ENCODE measurements at places on chromosomes 6 and 20.

DNA sequence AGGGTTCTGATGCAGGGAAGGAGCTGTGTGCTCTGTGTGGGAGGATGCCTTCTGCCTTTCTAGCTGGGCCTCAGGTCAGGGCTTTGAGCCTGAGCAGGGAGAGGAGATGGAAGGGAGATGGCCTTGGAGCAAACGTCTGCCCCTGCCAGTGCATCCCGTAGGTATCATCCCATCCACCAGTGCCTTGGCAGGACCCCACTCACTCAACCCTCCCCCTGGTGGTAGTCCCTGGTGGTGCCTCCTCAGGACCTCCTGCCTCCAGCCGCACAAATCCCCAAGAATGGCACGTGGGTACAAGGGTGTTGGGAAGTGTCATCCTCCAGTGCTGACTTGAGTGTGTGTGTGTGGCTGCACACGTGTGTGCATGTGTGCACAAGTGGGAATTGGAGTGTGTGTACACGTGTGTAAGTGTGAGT, 23.1 kb upstream of the MICB start:
- no peak for DNase-seq

DNA sequence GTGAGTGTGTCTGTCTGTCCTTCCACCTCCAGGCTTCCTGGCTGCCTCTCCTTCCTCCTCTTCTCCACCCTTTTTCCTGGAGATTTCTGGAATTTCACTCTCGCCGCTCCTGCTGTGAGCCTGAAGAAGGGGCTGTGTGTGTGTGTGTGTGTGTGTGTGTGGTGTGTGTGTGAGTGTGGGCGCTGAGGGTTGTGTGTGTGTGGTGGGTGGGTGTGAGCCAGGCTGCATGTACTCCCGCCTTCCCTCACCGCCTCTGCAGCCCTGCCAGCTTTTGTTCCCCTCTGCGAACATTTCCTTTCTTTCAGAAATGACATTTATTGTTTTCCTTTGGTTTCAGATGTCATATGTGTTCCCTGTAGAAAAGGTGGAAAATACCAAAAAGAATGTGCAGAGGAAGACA, 76.0 kb downstream of the SRC start:
- no peak for DNase-seq

DNA sequence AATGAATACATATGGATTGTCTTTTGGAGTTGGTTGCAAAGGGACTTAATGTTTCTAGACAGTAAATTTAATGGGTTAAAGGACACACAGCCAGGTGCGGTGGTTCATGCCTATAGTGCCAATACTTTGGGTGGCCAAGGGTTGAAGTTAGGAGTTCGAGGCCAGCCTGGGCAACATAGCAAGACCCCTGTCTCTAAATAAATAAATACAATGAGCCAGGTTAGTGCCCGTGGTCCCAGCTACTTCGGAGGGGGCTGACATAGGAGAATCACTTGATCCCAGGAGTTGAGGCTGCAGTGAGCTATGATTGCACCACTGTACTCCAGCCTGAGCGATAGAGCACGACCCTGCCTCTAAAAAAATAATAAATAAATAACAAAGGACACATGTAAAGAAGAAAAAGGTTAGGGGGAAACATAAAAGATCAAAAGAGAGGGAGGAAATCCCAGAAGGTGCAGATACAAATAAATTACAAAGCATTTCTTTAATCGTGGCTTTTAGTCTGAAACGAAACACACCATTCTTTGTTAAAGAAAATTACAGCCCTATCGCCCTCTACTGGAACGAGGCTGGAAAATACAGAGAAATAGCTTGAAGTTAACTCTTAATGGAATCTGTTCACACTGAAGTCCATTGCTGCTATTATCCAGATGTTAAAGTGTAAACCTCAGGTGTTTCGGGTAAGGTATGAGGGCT, 42.6 kb upstream of the SCML4 start:
- DNase-seq, result no peak

DNA sequence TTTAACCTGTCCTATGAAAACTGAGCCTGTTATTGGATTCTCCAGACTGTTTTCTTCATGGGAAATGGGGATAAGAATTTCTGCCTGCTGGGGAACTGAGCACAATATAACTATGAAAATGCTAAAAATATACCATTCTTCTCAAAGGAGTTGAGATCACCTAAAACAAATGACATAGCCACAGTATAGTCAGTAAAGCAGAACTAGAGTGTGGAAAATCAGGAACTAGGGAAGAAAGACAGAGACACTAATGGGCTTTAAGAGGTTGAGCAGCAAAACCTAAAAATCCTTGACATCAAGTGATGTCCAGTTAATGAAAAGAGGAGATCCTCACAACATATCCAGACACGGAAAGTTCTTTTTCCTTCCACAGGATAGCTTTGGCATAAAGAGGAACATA, 215.7 kb upstream of the CST7 start:
- no peak for DNase-seq

DNA sequence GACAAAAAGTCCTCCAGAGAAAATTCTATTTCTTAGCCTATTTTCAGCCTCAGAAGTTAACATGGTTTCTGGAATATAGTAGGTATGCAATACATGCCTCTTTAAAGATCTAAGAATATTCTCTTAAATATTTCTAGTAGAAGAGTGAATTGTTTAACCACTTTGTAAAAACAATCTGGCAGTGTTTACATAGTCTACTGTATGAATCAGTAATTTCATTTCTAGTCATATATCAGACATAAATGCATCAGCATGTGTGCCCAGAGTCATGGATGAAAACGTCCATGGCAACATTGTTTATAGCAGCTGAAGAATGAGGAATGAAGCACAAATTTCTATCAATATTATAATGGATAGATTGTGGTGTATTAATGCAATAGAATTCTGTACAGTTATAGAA, 124.9 kb downstream of the NKAIN2 start:
- no peak for DNase-seq

- DNase-seq, result no peak
Observed at GRCh38 chr6:160394654-160395035, 46.5 kb downstream of the SLC22A3 start.

GRCh38 chr20:22584922-22585785, 782 bp upstream of the FOXA2 start:
- DNase-seq, result no peak

GRCh38 chr20:49710971-49711666, 2.6 kb downstream of the B4GALT5 start:
- DNase-seq, result no peak

- DNase-seq, result no peak
Observed at GRCh38 chr6:151757506-151757955, 50.0 kb upstream of the ESR1 start.

- DNase-seq, result no peak
Observed at GRCh38 chr6:56292505-56293181, 45.3 kb upstream of the COL21A1 start.

- no peak for DNase-seq
Observed at GRCh38 chr6:42366999-42367352, 84.8 kb downstream of the TRERF1 start.

DNA sequence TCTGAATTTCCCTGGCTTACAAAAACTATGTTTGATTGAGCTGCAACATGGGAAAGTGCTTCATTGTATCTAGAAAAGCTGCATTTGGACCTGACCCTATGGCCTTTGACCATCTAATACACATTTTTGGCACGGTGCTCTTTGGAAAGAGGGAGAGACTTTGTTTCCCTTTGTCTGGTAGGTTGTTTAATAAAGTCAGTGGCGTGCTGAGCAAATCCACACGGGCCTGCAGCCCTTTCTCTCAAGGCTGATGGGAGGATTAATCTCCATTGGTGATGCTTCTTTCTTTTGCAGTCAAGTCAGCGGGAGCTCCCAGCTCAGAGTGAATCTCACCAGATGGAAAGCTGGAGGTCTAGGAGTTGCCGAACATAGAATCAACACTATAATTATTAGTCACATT, 314.7 kb upstream of the CNR1 start:
- no peak for DNase-seq

DNA sequence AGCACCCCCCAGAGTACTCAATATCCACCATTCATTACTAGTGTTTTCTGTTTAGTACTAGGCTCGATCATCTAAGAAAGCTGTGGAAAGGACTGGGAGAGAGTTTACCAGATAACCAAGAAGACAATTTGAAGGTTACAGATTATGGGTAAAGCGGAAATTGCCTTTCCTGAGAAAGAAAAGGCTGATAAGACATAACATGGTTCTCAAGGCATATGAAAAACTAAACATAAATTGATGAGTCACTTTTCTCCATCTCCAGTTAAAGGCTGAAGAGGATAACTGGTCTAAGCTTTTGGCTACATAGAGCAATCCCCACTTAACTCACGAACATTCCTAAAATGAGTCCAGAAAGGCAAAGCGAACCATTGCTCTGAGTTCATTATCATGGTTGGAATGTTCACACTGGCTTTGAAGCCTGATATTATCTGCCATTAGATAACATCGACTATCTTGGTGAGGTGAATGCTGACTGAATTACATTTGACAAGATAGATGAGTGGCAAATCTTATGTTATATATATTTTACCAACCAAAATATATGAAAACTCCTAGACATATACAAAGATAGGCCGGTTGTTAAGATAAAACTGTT, 65.8 kb downstream of the BTBD9 start:
- DNase-seq, result no peak

DNA sequence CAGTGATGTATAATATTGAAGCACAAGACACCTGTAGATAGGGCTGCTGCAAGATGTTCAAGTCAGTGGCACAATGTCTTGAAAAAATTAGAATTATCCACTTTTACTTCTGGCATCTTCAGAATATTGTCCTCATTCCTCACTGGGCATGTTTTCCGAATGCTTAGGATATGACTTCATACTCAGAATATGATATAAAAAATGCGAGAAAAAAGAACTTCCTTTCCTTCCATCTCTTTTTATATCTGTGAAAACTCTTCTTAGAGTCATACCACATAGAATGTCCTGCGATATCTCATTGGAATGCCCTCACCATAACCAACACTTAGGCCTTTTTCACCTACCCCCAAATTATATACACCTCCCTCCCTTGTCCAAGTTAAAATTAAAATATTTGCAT, 4.6 kb downstream of the MAS1L start:
- no peak for DNase-seq

DNA sequence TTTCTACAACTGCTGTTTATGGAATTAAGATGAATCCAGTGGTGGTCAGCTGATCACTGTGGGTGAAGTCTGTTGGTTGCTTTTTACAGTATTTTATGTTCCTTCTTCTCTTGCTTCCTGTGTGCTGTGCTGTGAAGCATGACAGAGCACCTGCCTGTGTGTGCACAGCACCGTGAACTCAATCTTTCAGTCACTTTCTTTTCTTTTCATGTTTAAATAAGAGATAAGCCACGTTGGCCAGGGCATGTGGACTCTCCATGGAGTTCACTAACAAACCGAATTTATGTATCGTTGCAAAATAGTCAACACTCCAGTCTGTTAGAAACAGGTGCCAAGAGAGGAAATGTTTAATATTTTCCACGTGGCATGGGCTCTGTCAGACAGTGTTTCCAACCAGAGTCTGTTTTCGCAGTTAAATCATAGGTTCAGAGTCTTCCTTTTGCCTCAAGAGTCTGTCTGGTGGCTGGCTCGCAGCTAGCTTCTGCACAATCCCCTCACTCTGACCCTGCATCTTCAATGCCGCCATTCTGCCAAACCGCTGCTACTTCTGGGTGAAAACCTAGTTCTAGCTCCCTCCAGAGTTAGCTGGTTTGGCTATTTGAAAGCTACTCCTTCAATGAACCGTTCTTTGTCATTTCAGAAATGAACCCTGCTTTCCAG, 73.2 kb downstream of the QRSL1 start:
- DNase-seq, result no peak

- no peak for DNase-seq
Observed at GRCh38 chr6:12200015-12200564, 90.1 kb upstream of the EDN1 start.

DNA sequence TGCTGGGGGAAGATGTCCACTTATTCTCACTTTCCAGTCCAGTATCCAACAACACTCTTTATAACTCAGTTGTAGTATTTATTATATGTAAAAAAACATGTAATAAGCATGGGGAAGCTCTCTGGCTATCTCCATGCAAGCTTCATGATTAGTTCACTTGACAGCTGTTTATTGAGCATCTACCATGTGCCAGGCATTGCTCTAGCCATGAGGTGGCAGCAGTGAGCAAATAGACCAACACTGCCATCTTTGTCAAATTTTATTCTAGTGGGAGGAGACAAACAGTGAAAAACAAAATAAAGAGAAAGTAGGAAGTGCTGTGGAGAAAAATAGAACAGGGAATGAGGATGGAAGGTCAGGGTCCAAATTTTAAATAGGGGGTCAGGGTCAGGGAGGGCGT, 131.8 kb downstream of the CFAP61 start:
- DNase-seq, result no peak

- no peak for DNase-seq
Observed at GRCh38 chr6:160277546-160277945, 18.9 kb upstream of the SLC22A2 start.

- DNase-seq, result no peak
Observed at GRCh38 chr20:25033924-25034300, 24.0 kb downstream of the ACSS1 start.

DNA sequence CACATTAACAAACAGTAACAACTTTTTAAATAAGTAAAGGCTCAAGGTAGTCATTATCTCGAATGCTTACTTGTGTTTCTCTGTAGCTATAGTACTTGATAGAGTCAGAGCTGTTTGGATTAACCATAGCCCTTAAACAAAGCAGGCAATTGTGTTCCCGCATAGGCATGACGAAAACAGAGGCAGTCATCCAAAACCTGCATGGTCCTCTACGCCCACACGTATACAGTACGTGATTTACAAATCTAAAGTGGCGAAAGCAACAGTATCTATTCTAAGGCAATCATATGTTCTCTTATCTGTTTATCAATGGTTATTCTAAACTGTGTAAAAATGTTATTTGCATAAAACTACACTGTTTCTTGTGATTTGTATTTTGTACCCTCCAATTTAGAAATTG, 31.8 kb downstream of the HFE start:
- no peak for DNase-seq

DNA sequence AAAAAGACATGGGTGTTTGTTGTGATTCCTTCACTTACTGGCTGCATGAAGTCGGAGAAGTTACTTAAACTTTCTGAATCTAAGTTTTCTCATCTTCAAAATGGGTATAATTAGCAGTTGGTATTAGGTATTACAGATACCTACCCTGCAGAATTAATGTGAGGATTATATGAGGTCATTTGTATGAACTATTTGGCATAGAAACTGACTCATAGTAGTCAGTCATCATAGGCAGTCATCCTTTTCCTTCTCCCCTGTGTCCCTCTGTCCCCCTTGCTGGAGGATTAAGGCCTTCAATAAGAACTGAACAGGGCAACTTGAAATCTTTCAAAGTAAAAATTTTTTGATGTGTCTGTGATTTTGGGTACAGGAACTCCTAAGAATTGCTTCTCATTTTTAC, 26.3 kb downstream of the RALGAPB start:
- DNase-seq, result no peak

DNA sequence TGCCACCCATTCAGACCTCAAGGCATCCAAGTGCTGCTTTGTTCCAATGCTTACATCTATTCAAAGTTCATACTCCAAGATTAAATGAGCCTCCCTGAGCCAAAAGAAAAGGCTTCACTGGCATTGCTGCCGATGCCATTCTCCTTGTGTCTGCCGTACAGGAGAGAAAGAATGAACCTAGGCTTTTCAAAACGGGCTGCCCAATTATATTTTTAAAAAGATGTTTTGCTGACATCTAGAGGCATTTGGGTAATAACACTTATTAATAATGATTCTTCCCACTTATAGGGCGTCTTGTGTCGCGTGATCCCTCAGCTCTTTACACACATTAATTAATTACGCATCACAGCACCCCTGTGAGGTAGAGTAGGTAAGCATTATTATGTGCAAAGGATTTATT, 545.6 kb downstream of the PKHD1 start:
- no peak for DNase-seq

- DNase-seq, result no peak
Observed at GRCh38 chr20:60966031-60966430, 286.0 kb upstream of the CDH4 start.

All from activated naive CD4-positive, alpha-beta T cell (primary cell).